Germinal center (tissue), 1 donor: ENCODE measurements at places on chromosomes 3 and 15.

DNA sequence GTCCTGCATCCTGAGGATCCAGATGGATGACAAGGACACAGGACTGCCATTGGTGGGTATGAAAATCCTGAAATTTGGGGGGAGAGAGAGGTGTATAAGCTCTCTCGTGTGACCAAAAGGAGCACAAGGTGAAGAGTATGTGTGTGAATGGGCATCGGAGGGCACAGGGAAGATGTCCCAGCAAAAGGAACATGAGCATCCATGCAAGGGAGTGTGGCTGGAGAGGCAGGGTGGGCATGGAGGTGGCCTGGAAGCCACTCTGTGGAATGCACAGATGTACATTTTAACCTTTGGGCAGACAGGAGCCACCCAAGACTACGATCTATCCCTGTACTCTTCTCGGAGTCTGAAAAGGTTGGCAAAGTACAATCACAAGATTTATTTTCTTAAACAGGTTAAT lies 54.5 kb downstream of the CAPN7 start:
- no peak for DNase-seq

- DNase-seq, result no peak
These were observed 136.9 kb downstream of the THSD4 start for GRCh38 chr15:71252044-71252739.

DNA sequence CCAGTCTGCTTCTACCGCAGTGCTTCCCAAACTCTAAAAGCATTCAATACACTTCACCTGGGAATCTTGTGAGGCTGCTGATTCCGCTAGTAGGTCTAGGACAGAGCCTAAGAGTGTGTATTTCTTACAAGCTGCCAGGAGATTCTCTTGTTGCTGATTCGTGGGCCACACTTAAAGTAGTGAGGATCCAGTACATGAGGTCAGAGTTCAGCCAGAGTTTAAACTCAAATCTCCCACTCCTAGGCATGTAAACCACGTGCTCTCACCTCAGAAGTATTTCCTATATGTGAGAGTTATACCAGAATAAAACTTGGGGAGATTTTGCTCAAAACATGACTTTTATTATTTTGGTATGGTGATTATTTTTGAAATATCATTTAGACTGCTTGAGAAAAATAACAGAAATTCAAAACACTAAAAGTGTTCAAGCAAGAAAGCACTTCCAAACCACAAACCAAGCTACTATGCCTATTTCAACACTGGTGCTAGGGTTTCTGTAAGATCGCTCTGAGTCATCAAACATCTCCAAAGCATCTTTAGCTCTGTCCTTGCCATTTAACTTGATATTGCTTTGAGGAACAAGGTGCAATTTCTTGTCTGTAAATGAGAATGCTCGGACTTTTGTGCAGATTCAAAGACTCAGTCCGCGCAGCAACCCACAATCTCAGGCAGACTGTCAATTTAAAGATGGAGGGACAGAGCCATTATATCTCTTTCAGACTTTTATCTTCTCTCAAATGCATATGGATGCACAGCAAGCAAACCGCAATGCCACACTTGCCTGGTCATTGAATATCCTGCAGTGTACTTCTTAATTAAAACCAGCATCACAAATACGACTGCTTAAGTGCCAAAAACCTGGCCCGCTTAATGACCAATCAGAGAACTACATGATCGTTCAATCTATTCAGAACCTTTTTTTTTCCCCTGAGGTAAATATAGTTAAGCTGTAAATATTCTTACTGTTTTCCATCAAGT lies 59.8 kb downstream of the AGTR1 start:
- DNase-seq, result no peak

DNA sequence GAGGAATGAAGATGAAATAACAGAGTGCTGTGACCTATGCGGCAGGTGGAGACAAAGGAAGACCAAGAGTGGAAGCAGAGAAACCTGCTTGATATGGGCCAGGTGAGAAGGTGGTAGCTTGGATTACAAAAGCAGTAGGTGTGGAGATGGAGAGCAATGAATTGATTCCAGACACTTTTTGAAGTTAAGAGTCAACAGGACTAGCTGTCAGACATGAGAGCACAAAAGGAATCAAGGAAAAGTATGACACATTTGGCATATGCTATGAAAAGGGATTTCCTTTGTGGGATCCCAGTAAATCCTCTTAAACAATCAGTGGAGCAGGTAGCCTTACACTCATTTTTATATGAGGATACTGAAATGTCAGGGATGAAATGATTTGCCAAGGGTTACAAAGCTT lies 160.5 kb downstream of the GREM1 start:
- no peak for DNase-seq

DNA sequence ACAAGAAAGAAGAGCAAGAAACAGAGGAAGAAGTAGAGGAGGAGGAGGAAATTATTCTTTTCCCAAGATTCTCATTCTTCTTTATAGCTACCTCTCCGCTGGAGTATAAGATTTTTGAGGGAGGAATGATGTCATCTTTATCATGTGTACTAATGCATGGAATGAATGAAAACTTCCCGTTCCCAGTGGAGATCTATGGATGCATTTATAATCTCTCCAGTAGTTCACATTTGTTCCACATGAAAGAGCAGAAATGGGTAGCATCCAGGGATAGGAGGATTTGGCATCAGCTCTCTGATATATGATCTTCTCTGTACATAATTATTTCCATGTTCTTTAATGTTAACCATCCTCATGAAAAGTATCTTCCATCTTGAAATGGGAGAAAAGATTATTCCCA lies 244.4 kb downstream of the ADAMTSL3 start:
- no peak for DNase-seq

- DNase-seq, result no peak
These were observed 57.0 kb upstream of the LIMD1 start for GRCh38 chr3:45537616-45537969.

GRCh38 chr15:70164156-70164900 lies 66.6 kb upstream of the TLE3 start:
- no peak for DNase-seq

GRCh38 chr15:25786040-25786439 lies 77.1 kb downstream of the ATP10A start:
- no peak for DNase-seq

DNA sequence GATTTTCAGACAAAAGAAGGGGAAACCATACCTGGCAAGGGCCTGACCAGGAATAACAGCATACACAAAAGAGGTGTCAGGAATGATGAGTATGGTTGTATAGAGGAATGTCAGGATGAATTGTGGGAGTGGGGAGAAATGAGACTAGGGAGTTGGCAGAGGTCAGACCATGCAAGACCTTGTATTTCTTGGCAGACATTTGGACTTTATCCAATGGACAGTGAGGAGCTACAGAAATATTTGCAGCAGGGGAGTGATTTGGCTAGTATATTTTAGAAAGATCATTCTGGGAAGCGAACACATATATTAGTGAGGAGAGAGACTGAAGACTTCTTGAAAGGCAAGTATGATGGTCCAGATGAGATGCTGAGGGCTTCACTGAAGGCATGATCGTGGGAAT lies 25.4 kb upstream of the ALPK3 start:
- DNase-seq, result no peak

- DNase-seq, result no peak
These were observed 19.2 kb upstream of the CPOX start for GRCh38 chr3:98612587-98612986.

- no peak for DNase-seq
These were observed 582.8 kb upstream of the BCHE start for GRCh38 chr3:166420071-166420470.

DNA sequence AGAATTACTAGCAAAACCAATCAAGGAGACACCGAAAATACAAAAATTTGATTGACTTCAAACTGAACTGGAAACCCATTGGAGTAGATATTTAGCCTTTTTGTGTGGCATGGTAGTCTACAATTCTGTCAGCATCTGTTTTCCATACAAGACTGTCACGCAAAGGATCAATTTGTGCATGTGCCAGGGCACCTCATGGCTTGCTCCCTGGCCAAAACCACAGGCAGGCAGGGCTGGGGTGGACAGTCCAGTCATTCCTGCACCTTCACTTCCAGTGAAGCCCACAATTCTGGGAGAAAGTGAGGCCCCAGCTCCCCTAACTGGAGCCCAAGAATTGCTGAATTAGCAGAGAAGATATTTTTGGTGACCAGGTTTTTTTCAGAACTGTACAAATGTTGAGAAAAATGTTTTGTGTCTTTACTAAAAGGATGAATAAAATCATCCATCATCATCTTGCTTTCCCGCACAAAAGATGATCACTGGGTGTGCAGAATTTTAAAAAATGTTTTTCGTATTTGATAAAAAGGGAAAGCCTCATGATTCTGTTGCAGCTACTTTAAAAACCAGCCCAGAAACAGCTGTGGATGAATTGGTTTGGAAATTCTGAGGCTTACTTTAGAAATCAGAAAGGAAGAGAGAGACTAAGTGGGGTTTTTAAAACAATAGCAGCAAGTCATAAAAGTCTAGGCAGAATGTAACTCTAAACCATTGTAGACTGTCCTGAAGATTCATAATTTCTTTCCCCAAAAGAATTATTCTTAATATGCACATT lies 86.4 kb downstream of the PCCB start:
- DNase-seq, result no peak

DNA sequence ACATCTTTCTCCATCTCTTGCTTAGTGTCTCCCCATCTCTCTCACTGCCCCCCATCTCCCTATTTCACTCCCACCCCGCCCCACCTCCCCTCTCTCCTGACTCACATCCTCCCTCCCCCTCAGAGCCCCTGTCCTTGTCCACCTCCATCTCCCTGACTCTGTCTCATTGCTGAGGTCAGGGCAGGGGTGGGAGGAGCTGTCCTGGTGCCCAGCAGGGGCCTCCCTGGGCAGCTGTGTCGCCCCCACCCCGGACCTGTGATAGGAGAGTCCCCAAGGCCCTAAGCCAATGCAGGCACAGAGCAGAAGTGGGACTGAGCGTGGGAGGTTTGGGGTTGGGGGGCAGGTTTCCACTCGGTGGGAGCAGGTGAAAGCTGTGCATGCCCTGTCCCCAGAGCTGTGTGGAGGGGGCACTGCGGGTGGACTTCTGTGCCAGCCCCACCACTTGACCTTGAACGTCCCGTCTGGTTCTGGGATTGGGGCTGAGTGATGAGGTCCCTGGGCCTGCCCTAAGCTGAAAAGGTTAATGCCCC lies 210.8 kb downstream of the TBC1D2B start:
- no peak for DNase-seq

DNA sequence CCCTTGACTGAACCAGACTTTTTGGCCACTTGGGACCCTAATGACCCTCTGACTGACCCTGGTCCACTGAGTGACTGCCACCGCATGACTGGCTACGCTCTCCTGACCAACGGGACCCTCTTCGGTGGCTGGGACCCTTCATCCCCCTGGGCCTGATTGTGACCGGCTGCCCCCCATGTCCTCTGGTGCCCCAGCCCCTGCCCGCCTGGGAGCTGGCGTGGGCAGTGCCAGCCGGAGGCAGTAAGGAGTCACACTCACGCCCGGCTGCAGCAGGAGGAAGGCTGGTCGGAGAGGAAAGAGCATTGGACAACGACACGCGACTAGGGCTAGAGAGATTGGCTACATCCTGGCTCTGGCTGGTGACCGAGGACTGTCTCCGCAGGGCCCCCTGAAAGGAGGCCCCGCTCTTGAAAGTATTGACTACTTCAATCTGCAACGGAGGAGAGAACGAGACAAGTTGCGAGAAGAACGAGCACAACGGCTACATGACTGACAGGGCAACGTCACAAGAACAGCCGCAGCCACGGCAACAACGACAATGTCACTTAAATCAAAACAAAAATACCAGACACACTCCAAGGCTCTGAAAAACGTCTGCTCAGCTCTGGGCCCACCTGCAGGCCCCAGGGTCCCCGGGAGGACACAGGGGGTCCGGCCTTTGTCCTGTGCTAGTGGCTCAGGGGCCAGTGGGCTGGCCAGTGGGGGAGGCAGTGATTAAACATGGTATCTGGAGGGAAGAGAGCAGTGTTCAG lies 15.1 kb upstream of the SEC13 start:
- no peak for DNase-seq

DNA sequence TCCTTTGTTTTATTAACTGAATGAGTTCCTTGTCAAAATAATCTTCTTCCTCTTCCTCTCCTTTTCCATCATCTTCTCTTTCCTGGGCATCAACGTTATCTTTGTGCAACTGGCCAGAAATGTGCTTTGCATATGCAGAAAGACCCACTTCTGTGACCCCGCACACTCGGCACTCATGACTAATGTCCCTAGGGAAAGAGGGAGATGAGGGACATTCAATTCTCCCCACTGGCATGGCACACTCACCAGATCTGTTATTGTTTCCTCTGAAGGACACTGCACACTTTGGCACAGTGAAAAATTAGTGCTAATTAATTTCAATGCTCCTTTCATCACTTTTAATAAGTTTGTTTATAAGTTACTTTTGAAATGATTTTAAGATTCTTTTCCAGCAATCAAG lies 34.0 kb downstream of the ZNF106 start:
- DNase-seq, result peak; percentile 16

DNA sequence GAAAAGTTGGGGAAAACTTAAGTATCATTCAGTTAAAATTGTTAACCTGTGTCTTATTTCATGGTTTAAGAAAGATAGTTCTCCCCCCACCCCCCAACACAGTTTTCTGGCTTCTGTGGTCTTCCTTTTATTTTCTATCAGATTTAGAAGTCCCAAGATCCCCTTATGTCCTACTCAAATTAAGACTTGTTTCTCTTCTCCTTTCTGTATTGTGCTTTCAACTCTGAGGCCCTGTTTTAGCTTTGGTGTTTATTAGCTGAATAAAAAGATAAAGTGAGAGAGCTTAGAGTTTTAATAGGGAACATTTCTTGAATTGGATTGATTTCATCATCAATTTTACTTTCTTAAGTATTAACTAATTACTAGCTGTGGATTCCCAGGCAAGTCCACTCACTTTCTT lies 62.6 kb downstream of the AKAP13 start:
- DNase-seq, result peak; percentile 14

DNA sequence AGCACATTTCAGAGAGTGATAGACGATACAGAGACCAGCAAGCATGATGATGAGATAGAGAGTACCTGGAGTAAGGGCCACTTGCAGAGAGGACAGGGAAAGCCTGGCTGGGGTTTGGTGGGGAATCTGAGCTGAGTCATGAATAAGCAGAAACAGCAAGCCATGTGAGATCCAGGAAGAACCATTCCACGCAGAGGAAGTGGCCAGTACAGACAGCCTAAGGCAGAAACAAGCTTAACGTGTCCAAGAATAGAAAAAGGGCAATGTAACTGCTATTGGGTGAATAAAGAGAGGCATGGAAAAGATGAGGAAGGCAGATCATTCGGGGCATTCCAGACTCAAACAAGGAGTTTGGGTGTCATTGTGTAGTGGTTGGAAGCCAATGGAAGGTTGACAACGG lies 816.3 kb upstream of the CFAP20DC start:
- no peak for DNase-seq
